ENCODE measurements at places on chromosomes 11 and 22. TPM values are rescaled to one million over a fixed set of nuclear protein-coding genes. Genes with fewer than 3 reads are reported as not detected.
A peak's percentile ranks its signal among the peaks of the same experiment; 100 is the strongest.

DNA sequence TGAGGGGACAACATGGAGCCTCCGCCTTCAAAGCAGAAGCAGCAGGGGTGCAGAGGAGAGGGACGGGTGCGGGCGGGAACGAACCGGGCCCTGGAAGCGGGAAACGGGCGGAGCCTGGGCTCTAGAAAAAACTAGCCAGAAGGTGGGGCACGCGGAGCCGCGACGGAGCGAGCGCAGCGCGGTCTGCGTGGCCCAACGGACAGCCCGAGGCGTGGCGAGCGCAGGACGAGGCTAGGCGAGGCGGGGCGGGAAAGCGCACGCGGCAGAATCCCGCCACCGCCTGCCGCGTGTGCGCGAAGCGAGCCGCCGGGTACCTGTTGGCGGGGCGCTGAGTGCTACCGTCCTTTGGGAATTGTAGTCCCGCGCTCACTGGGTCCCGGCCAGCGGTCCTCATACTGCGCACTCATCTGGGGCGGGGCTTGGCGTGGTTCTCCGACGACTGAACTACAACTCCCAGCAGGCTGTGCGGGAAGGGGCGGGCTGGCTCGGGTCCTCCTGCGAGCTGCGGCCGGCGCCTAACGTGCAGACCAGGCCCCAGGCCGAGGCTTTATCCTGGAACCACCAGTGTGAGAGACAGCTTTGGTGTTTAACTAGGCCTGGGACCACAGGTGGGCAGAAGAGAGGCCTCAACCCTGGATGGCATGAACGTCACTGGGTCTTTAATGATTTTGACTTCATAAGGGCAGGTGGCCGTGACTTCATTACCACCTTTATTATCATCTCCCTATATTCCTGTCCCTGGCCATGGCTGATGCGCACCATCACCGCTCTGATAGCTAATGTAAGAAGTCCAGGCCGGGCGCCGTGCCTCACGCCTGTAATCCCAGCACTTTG, at the start of gene ATL3:
TSS of gene ATL3 (minus strand) at position 55 of the 834 bp plus-strand sequence. CDS start at position 14, 41 bp downstream.
- no peaks in the 10 kb centered on the region for H3K27me3 ChIP-seq
- H3K4me1 ChIP-seq = peaks cover 24% of the 10 kb centered on the region
- peak; percentile 91 for DNase-seq
- peak within 1 kb of the TSS; percentile 79 for H3K27ac ChIP-seq
- peak within 1 kb of the TSS; percentile 79 for H3K4me3 ChIP-seq

DNA sequence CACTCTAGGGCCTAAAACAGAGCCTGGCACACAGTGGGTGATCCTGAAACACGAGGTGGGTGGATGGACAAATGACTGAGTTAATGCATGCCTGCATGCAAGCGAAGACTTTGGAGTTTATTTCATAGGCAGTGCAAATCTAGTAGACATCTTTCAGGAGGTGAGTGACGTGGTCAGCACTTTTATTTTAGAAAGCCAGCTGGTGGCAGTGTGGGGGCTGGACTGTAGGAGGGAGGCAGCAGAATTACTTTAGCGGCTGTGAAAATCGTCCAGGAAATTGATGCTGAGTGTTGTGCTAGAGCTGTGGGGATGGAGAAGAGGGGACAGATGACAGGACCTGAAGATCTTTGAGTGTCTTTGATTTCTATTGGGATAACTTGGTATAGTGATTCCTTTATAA, 47.1 kb downstream of the BMAL1 start:
- H3K4me3 ChIP-seq = no peak overlapping the region
- H3K36me3 ChIP-seq = peaks cover 7% of the 10 kb centered on the region
- H3K27me3 ChIP-seq = no peaks in the 10 kb centered on the region
- no peak for DNase-seq
- H3K27ac ChIP-seq = no peak overlapping the region
- no peaks in the 10 kb centered on the region for H3K4me1 ChIP-seq

GRCh38 chr11:95717314-95717713, 72.3 kb downstream of the FAM76B start:
- peaks cover 19% of the 10 kb centered on the region for H3K4me1 ChIP-seq
- no peak for DNase-seq
- no peak overlapping the region for H3K4me3 ChIP-seq

DNA sequence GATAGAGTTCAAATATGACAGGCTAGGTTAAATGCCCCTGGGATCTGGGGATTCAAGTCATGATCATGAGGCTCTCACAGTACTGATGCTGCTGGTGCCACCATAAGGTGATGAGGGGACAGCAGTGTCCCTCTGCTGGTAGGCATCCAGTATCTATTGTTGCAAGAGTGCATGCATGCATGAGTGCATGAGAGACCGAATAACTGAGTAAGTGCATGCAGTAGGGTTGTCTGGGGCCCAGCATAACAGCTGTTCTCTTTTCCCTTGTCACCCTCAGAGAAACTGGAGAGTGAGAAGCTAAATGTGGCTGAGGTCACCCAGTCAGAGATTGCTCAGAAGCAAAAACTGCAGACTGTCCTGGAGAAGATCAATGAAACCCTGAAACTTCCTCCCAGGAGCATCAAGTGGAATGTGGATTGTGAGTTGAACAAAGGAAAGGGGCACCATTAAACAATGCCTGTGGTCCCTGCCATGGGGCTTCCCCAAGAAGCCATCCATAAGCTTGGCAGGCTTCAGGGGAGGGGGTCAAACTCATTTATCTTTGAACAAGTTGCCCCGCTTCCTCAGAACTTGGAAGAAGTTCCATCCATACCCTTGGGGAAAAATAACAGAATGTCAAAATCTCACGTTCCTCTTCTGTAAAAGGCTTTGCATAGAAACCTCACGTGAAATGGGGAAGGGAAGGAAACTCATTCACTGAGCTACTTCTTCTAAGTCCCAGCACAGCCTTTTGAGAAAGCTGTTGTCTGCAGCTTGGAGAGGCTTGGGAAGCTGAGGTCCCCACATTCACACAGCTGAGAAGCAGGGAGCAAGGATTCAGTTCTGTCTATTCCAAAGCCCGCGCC, 119.0 kb downstream of the PARVA start:
- H3K27ac ChIP-seq = no peak overlapping the region
- no peaks in the 10 kb centered on the region for H3K27me3 ChIP-seq
- no peak overlapping the region for H3K4me3 ChIP-seq
- H3K4me1 ChIP-seq = no peaks in the 10 kb centered on the region
- DNase-seq = no peak

SAA4 gene
- total RNA-seq = not detected

TPH1 gene
- 0.20 TPM for total RNA-seq

Measured in CD8-positive, alpha-beta memory T cell (primary cell).